ENCODE measurements at places on chromosomes 13 and 19.
A peak's percentile ranks its signal among the peaks of the same experiment; 100 is the strongest.

- no peak for DNase-seq
Observed at GRCh38 chr13:50388481-50388880, 373.2 kb downstream of the KCNRG start.

DNA sequence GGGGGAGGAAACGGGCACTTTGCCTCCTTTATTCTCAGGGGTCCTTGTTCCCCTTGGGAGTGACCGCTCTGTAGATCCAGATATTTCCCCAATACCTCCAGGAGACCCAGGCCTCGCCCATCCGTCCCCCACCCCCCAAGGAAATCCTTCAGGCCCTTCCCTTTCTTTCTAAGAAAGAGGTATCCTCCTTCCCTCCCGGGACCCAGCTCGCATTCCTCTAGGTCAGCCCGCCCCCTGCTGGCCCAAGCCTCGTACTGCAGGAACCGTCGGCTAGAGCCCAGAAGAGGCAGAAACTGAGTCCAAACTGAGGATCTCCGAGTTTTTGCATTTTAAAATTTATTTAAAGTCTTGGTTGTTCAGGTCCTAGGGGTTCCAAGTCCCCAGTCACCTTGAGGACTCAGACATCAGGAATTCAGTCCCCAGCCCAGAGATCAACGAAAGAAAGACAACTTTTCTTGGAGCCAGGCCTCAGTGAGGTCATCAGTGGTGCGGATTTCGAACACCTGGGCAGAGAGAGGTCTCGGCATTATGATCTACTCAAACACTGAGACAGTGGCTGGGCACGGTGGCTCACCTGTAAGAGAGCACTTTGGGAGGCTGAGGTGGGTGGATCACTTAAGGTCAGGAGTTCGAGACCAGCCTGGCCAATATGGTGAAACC, 7.5 kb upstream of the LRFN1 start:
- peak; percentile 79 for DNase-seq

GRCh38 chr13:68745502-68745901, 1362.1 kb upstream of the ATXN8OS start:
- no peak for DNase-seq

DNA sequence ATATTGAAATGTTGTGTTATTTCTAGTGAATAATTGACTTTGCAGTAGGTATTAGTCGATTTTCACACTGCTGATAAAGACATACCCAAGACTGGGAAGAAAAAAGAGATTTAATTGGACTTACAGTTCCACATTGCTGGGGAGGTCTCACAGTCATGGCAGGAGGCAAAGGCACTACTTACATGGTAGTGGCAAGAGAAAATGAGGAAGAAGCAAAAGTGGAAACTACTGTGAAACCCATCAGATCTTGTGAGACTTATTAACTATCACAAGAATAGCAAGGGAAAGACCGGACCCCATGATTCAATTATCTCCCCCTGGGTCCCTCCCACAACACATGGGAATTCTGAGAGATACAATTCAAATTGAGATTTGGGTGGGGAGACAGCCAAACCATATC, 9.9 kb upstream of the C5AR2 start:
- DNase-seq: no peak

DNA sequence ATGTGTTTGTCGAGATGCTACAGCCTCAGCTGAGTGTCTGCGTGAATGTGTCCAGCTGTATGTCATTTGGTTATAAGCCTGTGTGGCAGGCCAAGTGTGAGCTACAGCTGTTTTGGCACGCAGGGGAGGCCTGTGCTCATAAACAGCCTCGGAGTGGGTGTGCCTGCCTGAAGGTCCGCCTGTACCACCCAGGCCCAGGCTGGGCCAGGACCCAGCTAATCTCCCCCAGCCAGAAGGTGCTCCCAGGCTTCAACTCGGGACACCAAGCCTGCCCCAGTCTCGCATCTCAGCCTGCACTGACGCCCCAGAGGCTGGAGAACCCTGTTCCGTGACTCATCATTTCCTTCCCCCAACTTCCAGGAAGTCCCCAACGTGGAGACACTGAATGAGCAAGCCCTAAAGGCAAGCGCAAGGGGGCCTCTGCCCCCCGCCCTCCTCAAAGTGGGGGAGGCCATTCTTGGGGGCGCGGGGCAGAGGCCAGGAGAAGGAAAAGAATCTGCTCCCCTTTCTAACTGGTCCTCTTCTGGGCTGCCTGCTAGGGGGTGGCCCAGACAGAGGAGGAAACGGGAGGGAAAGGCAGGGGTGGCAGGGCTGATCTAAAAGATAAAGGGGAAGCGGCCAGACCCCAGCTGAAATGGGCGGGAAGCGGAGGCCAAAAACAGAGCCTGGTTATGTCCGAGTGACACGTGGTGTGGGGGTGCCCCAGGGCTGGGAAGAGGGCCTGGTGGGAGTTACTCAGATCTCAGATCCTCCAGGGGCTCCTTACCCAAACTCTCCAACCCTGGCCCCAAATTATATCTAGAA, 2.0 kb downstream of the SLC1A5 start:
- peak; percentile 77 for DNase-seq

DNA sequence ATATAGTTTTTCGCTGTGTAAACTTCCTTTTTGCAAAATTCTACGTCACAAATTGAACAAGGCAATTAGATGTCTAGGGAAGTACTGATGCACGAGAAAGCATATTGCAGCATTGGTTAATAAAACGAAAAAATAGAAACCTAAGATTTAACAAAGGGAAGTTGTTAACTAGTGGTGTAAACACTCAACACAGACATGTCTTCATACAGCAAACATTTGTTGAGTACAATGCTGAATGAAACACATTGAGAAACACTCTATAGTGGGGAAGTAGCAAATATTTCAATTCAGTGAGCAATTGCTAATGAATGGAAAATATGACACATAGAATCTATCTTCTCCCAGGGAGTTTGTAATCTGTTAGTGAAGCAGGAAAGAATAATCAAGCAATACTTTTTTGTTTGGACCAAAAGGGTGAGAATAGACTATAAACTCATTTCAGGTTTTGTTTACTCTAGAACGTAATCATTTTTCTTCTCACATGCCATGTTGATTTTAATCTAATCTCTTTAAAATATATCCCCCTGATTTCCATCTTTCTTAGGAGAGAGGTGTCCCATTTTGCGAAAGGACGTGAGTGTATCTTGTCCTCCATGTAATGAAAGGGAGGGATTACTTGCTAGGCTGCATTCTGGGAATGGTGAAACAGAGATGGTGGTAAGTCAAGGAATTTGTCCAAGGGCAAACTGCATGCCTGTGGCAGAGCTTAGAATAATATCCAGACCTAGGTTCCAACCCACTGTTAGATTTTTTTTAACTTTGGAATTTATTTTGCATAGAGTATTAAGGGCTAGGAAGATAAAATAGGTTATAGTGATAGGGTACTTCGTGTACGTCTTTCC, 1.7 kb upstream of the ANKRD10 start:
- no peak for DNase-seq

GRCh38 chr13:64480672-64481071, 2749.5 kb downstream of the PCDH9 start:
- no peak for DNase-seq

GRCh38 chr13:26660185-26660584, 100.4 kb downstream of the GPR12 start:
- DNase-seq: no peak

GRCh38 chr19:4594201-4594600, 34.7 kb upstream of the SEMA6B start:
- no peak for DNase-seq

GRCh38 chr13:102710261-102710679, 15.4 kb upstream of the METTL21C start:
- DNase-seq: no peak

DNA sequence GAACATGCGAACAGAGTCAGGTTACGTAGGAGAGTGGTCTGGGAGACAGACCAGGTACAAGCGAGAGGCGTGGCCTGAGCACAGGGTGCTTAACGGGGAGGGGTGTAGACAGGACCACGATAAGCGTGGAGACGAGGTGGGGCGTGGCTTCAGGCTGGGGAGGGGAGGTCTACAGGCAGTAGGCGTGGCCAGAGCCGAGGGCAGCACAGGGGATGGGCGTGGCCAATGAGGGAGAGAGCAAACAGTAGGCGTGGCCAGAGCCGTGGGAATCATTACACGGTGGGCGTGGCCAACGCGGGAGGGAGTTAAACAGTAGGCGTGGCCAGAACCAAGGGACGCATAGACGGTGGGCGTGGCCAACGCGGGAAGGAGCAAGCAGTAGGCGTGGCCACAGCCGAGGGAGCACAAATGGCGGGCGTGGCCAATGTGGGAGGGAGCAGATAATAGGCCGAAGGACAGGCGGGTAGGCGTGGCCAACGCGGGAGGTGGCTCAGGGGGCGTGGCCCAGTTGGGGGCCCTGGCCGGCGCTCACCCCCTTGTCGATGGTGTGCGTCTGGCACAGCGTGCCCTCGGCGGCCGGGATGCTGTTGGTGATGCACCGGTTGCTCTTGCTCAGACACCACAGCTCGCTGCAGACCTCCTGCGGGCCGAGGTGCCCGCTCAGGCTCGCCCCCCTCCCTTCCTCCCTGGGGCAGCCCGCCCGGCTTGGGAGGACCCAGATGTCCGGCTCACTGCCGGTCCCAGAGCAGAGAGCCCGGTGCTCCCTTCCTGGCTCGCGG, 15.2 kb upstream of the MYO1F start:
- DNase-seq: peak; percentile 86

DNA sequence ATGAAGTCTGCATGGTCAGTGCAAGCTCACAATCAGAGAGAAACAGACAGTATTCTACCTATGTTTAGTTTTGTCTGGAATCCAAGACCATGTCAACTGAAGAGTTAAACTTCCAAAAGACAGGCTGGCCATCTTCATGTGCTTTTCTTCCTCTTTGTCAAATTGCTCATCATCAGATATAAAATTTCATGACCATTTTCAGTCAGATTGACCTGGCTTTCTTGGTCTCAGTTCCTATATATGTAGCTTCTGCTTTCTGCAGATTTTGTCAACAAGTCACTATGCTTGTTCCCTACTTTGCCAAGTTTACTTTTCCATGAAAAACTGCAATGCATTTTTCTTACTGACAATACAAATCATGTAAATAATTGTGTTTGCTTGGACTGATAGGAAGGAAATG, 13.9 kb downstream of the SLC46A3 start:
- no peak for DNase-seq

DNA sequence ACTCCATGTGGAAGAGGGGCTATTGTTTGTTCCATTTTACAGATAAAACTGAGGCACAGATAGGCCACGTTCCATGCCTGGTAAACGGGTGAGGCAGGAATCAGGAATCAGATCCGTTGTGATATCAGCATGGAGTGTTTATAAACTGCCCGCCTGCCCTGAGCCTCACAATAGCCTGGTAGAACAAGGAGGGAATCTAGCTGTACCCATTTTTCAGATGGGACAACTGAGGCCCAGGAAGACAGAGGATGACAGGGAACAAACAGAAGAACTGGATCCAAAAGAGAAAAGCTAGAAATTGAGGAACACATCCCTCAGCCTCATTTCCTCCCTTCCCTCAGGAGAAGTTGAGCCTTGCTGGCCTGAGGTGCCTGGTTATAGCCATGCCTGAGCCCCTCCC, 32.5 kb downstream of the CERS4 start:
- no peak for DNase-seq

- no peak for DNase-seq
Observed at GRCh38 chr19:10817291-10818038, 18.5 kb downstream of the TMED1 start.

- DNase-seq: peak; percentile 27
Observed at GRCh38 chr19:11091703-11092153, 2.5 kb downstream of the LDLR start.

- DNase-seq: no peak
Observed at GRCh38 chr13:47179321-47179720, 282.5 kb upstream of the HTR2A start.

DNA sequence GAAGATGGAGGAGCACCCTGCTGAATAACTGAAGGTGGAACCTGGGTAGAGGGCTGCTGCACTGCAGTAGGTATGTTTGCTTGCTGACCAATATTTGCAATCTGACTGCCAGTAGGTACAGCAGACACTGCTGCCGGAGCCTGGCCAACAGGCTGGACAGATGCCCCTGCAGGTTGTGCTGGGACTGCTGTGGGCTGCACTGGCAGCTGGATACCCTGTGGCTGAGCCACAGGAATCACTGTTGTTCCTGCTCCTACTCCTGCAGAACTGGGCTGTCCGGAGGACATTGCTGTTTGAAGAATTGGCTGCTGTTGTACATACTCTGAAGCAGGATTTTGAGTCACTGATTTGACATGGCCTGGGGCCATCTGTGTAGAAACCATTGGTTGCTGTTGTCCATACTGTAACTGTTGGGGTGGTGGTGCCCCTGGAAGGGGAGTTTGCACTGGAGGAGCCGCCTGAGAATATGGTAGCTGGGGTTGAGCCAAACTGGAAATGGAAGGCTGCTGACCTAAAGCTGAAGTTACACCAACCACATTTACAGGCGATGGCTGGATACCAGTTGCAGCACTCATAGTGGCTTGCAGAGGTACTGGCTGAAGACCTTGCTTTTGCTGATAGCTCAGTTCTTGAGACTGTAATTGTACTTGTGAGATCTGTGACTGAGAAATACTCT, 2.2 kb downstream of the TSC22D1 start:
- no peak for DNase-seq

- peak; percentile 92 for DNase-seq
Observed at GRCh38 chr19:55503502-55504251, 15.4 kb downstream of the SSC5D start.

- DNase-seq: no peak
Observed at GRCh38 chr13:98798849-98799645, 46.6 kb upstream of the SLC15A1 start.

DNA sequence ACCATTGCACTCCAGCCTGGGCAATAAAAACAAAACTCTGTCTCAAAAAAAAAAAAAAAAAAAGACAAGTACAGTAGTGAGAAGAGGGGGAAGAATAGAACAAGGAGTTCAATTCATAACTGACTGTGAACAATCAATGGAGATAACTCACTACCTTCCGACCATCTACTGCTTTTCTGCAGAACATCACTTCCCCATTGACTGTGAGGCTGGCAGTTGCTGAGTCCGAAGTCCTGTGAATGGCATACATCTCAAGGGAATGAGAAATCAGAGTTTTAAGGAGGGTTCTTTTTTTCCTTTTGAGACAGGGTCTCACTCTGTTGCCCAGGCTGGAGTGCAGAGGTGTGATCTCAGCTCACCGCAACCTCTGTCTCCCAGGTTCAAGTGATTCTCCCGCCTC, 11.2 kb downstream of the ZNF565 start:
- DNase-seq: no peak

- DNase-seq: no peak
Observed at GRCh38 chr13:83086088-83086487, 796.2 kb downstream of the SLITRK1 start.

- DNase-seq: no peak
Observed at GRCh38 chr13:57630661-57631595, 616 bp upstream of the PCDH17 start.

DNA sequence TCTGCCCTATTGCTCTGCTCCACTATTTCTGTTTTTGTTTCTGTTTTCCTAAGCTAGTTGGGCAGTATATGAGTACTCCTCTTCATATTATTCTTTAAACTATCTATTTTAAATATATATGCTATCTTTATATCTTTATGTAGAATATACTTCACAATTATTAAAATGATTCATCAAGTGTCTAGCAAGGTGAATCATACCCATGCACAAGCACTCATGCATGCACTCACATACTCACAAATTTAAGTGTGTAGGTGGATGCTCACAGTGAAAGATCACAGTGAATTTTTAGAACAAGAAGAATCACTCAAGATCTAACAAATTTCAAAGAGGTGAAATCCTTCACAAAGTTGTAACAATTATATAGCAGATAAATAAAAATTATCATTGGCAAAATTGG, 435.6 kb upstream of the SLITRK5 start:
- DNase-seq: no peak

All from stimulated activated CD4-positive, alpha-beta T cell treated with anti-CD3 and anti-CD28 coated beads, Interleukin-15, amount 100 ng/mL, for 1 hour (primary cell).